ENCODE measurements at places on chromosomes 16 and 17.

DNA sequence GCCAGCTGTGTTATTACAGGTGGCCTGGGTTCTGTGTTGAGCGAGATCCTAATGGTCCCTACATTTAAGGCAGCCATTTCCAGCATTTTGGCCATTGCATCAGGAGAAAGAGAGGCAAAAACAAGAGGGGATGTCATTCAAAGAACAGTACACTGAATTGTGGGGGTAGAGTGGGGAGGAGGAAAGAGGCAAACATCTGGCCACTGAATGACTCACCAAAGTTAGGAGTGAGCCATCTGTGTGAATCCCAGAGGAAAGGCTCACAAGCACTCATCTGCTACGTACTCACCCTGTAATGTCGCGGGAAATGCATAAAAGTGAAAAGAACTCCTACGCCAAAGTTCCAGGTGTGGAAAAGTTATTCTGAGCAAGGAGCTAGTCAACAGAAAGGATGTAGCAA, 16.7 kb downstream of the KRABD2 start:
- no peak for DNase-seq

- DNase-seq = no peak
Observed at GRCh38 chr16:67558859-67559258, 3.5 kb upstream of the CTCF start.

DNA sequence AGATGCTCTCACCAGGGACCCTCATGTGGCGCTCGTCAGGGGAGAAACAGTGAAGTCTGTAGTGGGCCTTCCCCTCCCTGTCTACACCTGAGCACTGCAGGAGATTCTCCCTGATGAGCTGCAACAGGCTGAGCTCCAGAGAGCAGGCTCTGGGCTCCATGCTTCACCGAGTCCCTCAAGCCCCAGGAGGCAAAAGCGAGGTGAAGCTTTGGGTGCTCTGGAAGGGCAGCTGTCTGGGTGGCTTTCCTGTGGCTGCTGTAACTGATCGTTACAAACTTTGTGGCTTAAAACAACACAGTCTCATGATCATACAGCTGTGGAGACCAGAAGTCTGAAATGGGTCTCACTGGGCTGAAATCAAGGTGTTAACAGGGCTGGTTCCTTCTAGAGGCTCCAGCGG, 12.1 kb upstream of the CD300LD start:
- no peak for DNase-seq

- no peak for DNase-seq
Observed at GRCh38 chr17:75814900-75815373, 29.3 kb downstream of the UNC13D start.

GRCh38 chr16:47826070-47826469, 329.7 kb downstream of the ABCC12 start:
- no peak for DNase-seq

Data from NCI-H1930 (cell line).